Adipocyte (in vitro differentiated cells): ENCODE measurements at places on chromosomes 4 and X.

DNA sequence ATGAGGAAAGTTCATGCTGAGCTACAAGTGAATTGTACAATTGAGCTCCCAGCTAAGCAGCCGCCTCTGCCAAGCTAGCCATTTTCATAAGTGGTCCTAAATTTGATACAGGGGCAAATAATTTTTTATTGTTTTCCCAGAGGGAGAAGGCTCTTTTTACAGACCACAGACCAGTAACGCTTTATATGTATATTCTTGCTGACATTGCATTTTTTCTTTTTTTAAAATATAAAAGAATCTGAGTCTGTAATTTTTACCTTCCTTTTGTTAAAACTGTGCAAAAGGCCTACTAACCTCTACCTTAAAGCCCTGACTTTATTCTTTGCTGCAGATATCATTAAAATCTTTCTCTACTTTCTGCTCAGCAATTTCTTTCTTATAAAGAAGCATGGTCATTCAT lies 501.2 kb upstream of the INTU start:
- DNase-seq = no peak

GRCh38 chr4:139515531-139515958 lies 40.5 kb downstream of the SETD7 start:
- DNase-seq = no peak

DNA sequence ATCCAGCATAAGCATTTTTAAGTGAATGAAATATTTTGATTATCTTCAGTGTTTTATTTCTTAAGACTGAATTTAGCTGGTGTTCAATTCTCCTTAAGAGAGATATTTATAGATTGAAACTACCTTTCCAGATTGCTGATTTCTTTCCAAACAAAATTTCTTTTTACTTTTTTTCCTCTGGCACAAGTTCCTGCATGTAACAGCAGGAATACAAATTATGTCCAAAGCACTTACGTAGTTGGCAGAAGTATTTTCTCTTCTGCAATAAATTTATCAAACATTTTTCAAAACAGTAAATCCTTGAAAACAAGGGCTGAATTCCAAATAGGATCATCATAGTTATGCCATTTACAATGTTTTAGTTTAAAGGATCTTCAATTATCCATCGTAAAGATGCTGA lies 412.6 kb downstream of the IQCM start:
- no peak for DNase-seq

GRCh38 chr4:24646798-24647460 lies 62.6 kb upstream of the DHX15 start:
- no peak for DNase-seq

- DNase-seq = no peak
Measured at GRCh38 chrX:1419545-1420355, 27.8 kb upstream of the SLC25A6 start.

DNA sequence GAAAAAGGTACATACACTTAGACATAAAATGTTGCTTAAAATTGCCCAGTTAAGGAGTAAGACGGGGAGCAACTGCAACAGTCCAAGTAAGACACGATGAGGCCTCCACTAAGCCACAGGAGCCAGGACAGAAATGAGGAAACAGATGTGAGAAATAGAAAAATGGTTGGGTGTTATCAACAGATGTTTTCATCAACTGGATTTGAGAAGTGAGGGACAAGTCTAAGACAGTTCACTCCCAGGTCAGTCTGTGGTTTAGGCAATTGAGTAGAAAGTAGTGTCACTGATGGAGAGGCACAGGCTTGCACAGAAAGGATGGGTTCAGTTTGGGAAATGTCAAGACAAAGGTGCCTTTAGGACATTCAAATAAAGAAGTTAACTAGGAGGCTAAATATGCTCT lies 23.5 kb upstream of the PHF8 start:
- no peak for DNase-seq

DNA sequence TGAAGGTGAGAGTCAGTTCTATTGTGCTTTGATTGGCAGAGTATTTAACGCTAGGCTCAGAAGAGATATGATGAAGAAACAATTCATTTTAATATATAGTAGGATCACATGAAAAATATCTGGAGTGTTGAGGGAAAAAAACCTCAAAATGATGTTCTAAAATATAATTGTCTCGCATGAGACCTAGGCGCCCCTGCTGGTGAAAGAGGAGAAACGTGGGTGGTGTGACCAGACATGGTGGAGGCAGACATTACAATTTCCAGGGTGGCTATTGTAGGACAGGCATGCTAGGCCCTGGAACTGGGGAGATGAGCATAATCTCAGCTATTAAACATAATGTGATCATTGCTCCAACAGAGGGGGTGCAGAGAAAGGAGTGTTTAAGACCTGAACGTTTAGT lies 210.0 kb downstream of the HS3ST1 start:
- no peak for DNase-seq
